Stimulated activated CD4-positive, alpha-beta T cell treated with anti-CD3 and anti-CD28 coated beads, TNF-alpha, amount 100 ng/mL, for 1 hour (primary cell): ENCODE measurements at places on chromosomes 6 and 20.

GRCh38 chr6:36130667-36131510 lies 576 bp downstream of the MAPK13 start:
- no peak for DNase-seq

GRCh38 chr20:51586005-51586440 lies 43.5 kb upstream of the NFATC2 start:
- DNase-seq, result no peak

GRCh38 chr20:18906046-18906445 lies 92.5 kb downstream of the SCP2D1 start:
- no peak for DNase-seq

- DNase-seq, result no peak
These were observed 13.7 kb downstream of the CBFA2T2 start for GRCh38 chr20:33503564-33503963.

DNA sequence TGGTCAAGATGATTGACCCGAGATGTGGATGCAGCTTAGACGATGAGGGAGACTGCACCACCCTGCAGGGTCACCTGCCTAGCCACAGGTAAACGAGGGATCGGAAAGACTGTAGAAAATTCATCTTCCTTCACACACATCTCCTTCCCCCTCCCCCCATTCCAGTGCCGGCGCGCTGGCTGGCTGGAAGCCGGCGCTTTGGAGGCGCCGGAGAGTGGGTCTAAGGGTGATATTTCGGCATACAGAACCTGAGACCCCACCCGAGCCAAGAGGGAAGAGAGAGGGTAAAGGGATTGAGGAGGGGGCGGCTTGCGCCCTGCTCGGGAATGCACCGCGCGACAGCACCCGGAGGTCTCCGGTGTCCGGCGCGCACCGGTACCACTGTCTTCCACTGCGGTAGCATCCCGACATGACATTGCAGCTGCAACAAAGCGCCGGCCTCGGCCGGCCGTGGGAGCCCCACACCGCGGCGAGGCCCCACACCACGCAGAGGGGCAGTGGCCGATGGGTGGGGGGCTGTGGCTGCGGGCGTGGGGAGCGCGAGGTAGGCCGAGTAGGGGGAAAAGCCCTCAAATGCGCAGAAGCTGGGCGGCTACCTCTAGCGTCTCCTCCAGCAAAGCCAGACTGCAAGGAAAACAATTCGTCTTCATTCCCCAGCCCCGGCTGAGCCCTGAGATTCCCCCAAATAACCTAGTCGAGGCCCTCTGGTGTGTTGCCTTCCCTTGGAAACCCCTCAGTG lies 984 bp downstream of the TNFRSF21 start:
- DNase-seq, result no peak

DNA sequence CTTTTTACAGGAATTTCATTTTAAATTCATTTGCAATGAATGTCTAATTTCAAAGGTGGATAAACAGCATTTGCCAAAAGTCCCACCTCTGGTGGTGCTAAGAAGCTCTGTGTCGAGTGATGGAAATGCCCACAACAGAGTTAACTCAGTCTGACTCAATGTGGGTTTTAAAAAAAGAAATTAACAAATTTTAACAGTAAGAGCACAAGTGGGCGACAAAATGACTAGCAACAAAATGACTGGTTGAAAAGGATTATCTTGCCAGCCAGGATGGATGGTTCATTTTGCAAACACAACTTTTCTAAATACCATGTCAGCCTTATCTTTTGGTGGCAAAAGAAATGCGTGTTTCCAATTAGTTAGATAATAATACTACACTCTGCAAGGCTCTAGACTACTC lies 14.3 kb upstream of the TAGAP start:
- DNase-seq, result no peak

GRCh38 chr6:151633526-151634335 lies 139.9 kb downstream of the CCDC170 start:
- DNase-seq, result no peak

- no peak for DNase-seq
These were observed 32.5 kb downstream of the STK38 start for GRCh38 chr6:36514554-36515456.

DNA sequence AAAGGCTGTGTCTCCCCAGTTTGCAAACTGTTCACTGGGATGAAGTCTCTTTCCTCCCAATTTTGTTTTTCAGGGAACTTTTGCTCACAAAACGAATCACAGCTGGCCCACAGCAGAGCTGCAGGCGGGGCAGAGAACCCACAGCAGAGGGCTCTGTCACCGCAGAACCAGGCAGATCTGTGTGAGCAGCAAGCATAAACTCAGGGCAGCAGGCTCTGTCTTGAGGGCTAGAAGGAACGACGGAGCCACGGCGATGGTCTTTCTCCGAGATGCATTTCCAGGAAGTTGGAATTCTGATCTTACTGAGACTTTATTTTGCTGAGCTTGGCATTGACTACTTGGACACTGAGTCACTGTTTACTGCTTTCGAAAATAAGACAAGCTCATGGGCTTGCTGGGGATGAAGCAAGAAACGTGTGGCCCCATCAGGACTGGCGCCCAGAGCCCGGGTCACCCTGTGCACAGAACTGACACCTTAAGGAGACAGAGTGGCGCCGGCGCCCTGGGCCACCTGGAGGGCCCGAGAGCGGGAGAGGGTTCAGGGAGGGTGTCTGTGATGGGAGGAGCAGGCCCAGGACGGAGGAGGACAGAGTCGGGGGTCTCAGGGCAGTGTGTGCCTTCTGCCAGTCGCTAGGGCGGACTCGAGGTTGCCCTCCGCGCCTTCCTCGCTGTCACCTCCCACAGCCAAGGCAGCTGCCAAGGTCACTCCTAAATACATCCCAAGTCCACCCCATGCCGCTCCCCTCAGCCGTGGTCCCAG lies 106.3 kb upstream of the NXT1 start:
- DNase-seq, result no peak

DNA sequence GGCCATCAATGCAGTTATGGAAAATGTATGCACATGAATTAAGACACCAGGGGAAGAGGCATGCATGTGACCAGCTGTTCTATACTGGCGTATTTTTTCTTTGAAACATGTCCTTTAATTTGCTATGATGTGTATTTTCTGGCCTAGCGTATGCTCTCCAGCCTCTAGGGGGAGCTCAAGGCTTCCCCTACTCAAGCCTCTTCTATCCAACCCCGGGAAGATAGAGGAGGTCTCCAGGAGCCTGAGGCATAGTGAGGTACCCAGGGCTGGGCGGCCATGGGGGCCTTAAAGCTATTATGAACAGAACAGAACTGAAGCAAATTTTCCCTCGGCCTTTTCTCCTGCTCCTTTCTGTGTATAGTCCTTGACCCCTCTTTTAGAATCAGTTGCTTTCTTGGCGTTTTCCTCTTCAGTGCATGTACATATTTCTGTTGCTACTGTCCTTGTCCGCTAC lies 528.9 kb downstream of the MAFB start:
- no peak for DNase-seq

DNA sequence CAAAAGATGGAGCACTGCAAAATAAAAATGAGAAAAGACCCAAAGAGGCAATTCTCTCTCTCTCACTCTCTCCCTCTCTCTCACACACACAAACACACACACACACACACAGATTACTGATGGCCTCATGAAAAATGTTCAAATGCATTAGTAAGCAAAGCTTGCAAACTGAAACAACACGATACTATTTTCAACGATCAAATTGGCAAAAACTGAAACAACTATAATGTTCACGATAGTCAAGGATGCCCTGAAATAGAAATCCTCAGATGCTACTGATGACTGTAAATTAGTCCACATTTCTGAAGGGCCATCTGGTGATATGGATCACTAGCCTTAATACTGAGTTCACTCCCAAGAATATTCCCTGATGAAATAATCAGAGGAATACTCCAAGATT lies 100.8 kb downstream of the TRERF1 start:
- no peak for DNase-seq

DNA sequence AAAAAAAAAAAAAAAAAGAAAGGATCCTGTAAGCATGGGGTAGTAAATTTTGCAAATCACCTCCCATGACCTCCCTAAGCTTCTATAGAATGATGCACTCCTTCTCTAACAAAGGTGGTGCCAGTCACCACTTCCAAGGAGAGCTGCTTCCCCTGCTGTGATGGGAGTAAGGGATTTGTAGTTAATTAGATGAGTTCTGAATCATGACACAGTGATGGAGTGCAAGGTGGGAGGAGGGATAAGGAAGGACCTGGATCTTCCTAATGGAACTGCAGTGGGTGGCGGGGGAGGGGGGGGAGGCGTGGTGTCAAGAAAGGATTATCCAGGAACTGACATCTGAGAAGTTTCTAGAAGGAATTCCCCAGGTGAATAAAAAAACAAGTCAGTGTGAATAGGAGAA lies 47.8 kb downstream of the NRN1 start:
- no peak for DNase-seq
